ENCODE measurements at places on chromosomes 2 and 18. TPM values are rescaled to one million over a fixed set of nuclear protein-coding genes. Genes with fewer than 3 reads are reported as not detected.

AQP12A gene
- total RNA-seq, result not detected

DNA sequence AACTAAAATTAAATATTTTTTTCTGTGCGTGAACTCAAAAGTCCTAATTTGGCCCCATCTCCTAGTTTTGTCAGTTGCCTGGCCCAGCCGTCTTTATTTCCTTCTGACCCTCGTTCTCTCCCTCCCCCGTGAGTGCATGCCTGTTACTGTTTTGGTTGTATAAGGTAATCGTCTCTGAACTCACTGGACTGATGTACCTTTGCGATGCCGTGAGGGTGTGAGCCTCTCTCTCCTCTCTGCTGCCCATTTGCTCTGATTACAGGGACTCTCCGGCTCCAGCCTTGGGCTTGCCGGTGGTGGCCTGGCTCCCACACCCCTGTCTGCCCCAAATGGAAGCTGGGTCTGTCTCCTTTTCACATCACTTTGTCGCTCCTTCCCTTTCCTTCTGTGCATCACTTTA, 66.5 kb upstream of the RBM44 start:
- DNase-seq, result no peak

- no peak for DNase-seq
Measured at GRCh38 chr18:27005589-27005988, 140.1 kb upstream of the AQP4 start.

TLX2 gene
- total RNA-seq, result 0.88 TPM

DNA sequence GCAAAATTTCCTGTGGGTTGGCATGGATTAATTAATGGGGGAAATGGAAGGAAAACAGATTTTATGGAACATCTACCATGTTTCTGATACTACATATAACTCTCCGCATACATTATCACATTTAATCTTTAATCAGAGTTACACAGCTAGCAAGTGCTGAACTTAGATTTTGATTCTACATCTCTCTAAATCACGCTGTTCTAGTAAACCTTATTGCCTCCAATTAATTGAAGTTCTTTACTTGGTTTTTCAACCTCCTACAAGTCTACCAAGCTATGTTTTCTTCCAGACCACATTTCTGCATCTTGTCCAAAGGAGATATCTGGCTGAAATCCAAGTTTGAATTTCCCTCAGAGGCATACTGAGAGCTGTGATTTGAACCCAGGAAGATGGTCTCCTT, 125.8 kb upstream of the GAREM1 start:
- no peak for DNase-seq

FOXI3 gene
- not detected for total RNA-seq

DNA sequence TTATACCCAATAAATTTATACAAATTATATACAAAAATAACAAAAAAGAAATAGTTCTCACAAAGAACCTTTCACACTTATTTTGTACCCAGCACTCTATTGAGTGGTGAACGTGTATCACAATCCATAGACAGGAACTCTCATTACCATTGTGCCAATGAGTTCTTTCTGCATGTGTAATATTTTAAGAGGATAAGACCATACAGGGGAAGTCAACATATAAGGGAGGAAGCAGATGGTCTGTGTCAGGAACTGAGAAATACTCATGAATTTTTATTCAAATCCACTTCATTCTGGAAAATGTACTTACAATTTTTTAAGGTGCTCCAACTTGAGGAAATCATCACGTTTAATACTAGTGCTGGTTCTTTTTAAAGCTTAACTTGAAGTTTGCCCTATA, 27.1 kb upstream of the ELOA2 start:
- DNase-seq, result no peak

DNA sequence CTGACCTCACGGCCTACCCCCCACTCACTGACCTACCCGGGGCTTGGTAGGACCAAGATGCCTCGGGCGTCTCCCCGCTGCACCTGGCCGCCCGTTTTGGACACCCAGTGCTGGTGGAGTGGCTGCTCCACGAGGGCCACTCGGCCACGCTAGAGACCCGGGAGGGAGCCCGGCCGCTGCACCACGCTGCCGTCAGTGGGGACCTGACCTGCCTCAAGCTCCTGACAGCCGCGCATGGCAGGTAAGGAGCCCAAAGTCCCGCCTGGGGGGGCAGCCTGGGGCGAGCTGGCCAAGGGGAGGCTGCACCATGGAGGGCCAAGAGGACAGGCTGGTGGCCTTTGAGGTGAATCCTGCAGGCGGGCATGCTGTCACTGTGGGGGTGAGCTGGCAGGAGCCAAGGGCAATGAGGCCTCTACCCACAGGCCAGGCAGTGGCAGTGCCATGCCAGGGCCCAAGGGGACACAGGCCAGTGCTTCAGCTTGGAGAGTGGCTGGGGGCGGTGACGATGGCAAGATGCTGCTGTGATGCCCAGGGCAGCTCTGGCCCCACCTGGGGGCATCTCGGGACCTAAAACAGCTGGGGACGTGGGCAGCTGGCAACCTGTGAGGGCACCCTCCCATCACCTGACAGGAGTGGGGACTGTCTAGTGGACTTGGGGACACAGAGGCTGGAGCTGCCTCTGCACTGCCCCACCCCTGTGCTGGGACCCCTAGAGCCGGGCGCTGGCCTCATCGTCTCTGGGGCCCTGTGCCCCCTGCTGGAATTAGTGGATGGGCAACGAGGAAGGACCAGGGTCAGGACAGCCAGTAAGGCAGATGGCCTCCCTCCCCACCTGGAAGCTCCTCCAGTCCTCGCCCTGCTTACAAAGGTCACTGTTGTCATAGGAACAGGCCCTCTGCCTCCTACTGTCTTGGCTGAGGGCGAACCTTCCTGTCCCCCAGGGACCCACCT, 2.0 kb downstream of the ESPNL start:
- DNase-seq, result peak; percentile 26

GRCh38 chr2:78718473-78718872, 307.0 kb upstream of the REG3G start:
- DNase-seq, result no peak

ANKRD30BL gene
- total RNA-seq, result 0.20 TPM

DNA sequence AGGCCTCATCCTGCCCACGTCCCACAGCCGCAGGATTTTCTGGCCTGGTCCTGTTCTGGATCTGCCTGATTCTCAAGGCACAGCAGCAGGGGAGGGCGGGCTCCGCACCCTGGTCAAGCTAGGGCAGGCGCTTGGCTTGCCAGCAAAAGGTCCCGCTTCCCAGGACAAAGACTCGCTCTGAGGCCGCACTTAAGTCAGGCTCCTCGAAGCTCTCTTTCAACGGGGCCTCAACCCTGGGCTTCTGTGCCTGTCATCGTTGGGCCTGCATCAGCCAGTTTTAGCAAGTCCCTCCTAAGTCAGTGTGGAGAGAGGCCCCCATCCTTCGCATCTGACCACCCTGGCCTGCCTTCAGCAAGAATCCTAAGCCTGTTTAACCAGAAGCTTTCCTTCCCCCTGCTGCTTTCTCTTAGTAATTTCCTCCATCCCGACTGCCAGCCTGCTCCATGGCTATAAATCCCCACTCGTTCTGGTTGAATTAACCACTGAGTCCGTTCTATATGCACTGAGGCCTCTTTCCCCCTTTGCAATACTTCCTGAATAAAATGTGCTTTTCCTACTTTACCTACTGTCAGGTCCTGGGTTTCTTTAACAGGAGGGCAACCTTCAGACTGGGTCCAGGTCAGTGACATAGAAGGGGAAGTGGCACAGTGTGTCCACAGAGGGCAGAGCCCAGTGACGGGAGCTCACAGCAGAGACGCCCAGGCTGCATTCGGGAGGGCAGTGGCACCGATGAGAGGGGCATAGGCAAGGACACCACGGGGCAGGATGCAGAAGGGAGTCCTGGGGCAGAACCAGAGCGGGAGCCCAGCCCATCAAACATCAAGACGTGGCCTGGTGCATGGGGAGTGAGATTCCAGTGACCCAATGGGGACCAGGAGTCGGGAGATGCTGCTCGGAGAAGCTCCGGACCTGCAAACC, 62.7 kb downstream of the SP110 start:
- no peak for DNase-seq

DNA sequence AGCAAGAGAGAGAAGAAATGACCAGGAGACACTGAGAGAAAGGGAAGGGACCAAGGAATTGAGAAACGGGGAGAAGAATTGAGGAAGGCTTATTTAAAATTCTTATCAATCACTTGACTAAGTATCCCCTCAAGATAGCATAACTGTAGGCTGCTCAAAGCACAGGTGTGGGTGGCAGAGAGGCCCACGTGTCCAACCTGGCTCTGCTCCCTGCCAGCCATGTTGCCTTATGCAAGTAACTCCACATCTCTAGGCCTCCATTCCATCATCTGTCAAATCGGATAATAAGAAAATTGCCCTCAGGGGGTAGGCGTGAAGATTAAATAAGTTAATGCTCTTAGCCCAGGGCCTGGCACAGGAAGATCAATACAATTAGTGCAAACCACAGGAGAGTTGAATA, 7.4 kb upstream of the NPAS2 start:
- DNase-seq, result no peak
